ENCODE measurements at places on chromosomes 2 and 18.

- DNase-seq, result no peak
These were observed 281.0 kb upstream of the HS6ST1 start for GRCh38 chr2:128599700-128600099.

DNA sequence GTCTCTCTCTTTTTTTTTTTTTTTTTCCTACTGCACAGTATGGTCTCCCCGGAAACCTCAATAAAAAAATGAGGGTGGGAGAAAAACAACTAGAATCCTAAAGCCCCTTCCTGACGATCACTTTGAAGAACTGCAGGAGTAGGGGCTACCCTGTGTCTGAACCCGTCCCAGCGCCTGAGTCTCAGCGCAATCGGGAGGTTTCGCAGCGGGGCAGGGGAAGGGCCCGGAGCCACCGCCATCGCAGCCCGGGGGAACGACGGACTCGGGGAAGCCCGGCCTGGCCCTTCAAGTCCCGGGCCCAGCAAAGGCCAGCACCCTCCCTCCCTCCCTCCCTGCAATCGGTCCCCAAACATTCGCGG lies 411 bp downstream of the NARS1 start:
- peak; percentile 18 for DNase-seq

- DNase-seq, result peak; percentile 45
These were observed 4.3 kb downstream of the ZBTB7C start for GRCh38 chr18:48404716-48405507.

- DNase-seq, result peak; percentile 51
These were observed 159.6 kb upstream of the SIX2 start for GRCh38 chr2:45168711-45169338.

DNA sequence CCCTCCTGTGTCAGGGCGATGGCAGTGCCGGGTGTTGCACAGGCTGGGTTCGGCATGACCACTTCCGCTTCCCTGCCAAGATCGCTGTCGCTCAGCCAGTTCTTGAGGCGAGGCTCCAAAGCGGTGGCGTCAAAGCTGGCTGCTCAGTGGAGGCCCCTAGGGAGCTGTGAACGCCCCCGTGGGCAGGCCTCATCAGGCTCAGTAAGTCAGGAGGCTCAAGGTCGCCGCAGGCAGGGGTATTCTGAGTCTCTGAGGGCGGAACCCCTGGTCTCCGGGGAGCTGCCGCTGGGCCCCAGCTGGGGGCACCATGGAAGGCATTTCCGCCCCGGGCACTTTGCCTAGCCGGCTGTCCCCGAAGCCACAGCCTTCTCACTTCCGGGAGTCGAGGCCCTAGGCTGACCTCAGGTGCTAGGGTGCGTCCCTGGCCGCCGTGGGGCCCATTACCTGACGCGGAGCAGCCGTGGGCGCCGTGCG lies 210.4 kb downstream of the SOCS6 start:
- DNase-seq, result no peak

- peak; percentile 20 for DNase-seq
These were observed 65.0 kb upstream of the LRATD1 start for GRCh38 chr2:14567561-14567960.

GRCh38 chr2:82636402-82637020 lies 1822.6 kb downstream of the SUCLG1 start:
- peak; percentile 38 for DNase-seq

- no peak for DNase-seq
These were observed 27.4 kb downstream of the ASB18 start for GRCh38 chr2:236236559-236237452.

GRCh38 chr2:219369447-219369861 lies 18.3 kb downstream of the DNPEP start:
- no peak for DNase-seq

GRCh38 chr2:66435549-66435875 lies 587 bp downstream of the MEIS1 start:
- DNase-seq, result peak; percentile 9

GRCh38 chr18:79950515-79951341 lies 725 bp downstream of the SLC66A2 start:
- DNase-seq, result no peak

GRCh38 chr18:27762054-27762453 lies 414.9 kb downstream of the CDH2 start:
- no peak for DNase-seq

DNA sequence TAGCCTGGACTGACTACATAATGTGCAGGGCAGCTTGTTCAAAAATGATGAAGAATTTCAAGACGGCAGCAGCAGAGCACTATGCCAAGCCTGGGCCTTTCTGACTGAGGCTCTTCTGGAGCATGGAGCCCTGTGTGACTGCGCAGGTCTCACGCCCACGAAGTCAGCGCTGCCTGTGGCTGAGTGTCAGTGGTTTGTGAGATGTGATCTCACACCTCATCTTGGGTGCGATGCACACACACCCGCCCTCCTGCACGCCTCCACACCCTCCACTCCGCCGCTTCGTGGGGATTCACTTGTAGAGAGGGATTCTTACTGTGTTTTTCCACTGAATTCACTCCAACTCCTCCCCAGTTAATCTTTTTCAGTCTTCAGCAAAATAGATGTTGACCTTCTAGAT lies 103.9 kb downstream of the VIT start:
- no peak for DNase-seq

DNA sequence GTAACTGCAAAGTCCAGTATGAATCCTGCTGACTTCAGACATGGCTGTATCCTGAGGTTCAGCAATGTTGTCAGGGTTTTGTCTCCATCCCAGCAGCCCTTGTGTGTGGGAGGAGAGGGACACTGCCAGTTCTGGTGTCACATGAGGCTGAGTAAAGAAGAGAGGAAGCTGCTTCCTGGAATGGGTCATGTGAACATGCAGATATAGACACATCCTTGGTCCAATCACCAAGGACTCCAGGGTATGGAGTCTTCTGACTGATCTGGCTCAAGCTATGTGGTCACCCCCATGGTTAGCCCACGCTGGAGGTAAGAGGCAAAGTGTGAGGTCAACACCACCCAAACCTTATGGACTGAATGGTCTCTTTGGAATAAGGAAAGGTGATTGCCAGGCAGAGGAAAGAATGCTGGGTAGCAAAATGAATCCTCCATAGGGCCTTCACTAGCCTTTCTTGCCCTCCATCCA lies 134.4 kb upstream of the SLC1A4 start:
- DNase-seq, result no peak

Measured in RWPE1 (cell line).